ENCODE measurements at places on chromosomes 2 and 18.

GRCh38 chr2:126890551-126891450, 7.9 kb upstream of the TEX51 start:
- DNase-seq, result no peak

DNA sequence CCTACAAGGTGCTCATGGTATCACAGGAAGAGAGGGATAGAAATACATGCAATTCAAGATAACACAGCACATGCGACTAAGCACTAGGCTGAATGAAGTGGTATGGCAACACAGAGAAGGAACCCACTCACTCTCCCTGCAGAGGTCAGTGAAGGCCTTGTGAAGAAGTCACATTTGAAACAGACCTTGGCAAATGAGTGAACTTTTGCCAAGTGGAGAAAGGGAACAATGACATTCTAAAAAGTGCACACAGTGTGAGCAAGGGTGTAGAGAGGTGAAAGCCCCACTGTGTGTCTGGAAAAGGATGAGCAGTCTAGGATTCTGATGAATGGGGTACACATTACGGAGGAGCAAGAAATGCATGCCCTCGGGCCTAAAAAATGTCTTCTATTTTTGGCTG, 23.3 kb downstream of the KLF7 start:
- DNase-seq, result peak; percentile 27

- peak; percentile 75 for DNase-seq
Measured at GRCh38 chr2:70789304-70790135, 923 bp downstream of the FIGLA start.

- no peak for DNase-seq
Measured at GRCh38 chr18:55515941-55516710, 71.9 kb downstream of the TCF4 start.

- no peak for DNase-seq
Measured at GRCh38 chr2:219521066-219521880, 7.0 kb downstream of the ASIC4 start.
